ENCODE measurements at places on chromosomes 1 and 21.

DNA sequence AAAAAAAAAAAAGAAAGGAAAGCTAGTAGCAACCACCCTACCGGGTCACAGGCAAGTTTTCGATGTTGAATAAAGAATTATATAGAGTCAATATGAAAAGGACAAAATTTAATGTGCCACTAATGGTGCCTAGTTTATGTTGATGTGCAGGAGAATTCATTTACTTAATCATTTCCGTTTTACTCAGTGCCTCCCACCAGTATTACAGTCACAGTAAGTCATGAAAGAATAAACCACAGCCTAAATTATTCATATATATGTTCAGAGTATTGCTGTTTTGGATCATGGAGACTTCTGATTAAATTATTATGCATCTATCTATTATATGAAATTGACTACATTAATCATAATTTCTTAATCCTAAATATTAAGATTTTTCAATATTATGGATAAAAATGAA lies 35.3 kb downstream of the FNBP1L start:
- DNase-seq, result no peak

DNA sequence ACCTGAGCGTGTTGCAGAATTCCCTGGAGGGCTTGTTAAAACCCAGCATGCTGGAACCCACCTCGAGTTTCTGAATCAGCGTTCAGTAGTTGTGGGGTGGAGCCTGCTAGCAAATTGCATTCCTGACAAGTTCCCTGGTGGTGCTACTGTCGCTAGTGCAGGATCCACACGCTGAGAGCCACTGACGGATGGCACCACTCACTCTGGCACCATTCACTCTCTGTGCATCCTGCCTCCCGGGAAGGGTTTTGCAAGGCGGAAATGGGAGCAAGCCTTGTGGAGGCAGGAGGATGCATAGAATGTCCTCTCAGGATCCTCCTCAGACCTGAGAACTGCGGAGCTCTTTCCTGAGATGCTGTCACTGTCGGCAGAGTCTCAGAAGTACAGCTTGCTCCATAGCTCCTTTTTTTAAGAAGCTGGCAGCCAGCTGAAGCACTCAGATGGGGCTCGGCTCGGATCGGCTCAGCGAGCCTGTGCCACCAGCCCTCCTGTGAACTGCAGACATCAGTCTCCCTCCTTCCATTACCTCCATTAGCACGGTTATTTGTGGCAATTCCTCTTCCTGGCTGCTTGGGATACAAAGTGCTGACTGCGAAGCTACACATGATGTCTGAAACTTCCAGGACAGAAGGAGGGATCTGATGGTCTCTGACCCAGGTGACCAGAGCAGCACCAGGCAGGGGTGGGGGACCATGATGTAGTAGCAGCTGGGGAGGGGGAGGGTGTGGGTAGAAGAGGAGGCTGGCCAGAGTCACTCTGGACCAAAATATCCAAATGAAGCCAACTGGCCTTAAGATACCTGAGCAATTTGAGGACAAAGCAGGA lies 89.6 kb downstream of the C1orf94 start:
- no peak for DNase-seq

GRCh38 chr21:33866826-33867225 lies 48.8 kb downstream of the ATP5PO start:
- DNase-seq, result no peak

GRCh38 chr1:165408518-165408917 lies 36.4 kb downstream of the RXRG start:
- peak; percentile 54 for DNase-seq

All from DMS 273 treated with DMSO at 0.1 percent for 48 hours (cell line).